Heart left ventricle (tissue), 16 donors: ENCODE measurements at places on chromosomes 2 and 18. TPM values are rescaled to one million over a fixed set of nuclear protein-coding genes. Genes with fewer than 3 reads are reported as not detected.
A peak's percentile ranks its signal among the peaks of the same experiment; 100 is the strongest.

The LRRTM4 gene
- total RNA-seq: 0.40 TPM

The FHOD3 gene
- 118 TPM for total RNA-seq

DNA sequence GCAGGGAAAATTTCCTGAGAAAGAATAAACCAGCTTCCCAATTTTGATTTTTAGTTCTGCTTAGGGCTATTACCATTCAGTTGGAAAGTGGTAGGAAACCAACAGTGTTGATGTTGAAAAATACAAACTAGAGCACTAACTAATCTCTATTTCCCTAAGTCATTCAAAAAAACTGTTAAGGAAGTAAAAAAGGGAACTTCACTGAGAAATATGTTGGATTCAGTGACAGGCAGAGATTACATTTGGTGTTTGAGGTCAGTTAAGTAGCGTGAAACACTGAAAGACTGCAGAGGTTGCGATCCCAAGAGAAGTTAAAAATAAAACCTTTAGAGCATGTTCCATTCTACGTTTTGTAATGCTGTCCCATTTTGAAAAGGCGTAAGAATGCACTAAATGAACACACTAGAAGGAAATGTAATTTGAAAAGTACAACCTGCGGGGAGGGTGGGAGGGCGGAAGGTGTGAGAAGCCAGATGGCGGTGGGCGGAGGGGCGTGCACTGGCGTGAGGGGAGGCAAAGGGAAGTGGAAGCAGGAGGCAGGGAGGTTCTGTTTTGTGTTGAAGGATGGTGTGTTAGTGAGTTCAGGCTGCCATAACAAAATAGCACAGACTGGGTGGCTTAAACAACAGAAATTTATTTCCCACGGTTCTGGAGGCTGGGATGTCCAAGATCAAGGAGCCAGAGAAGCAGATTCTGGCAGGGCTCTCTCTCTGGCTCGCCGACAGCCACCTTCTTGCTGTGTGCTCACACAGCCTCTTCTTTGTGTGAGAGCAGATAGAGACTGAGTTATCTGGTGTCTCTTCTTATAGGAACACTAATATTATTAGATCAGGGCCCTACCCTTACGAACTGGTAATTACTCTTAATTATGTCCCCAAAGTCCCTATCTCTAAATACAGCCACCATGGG, 94.3 kb upstream of the KCTD1 start:
- no peaks in the 10 kb centered on the region for H3K36me3 ChIP-seq
- no peaks in the 10 kb centered on the region for H3K27me3 ChIP-seq
- H3K4me1 ChIP-seq: peaks cover 18% of the 10 kb centered on the region
- no peak overlapping the region for H3K4me3 ChIP-seq

The TEX44 gene
- total RNA-seq: not detected

GRCh38 chr2:105328281-105329196, 996 bp downstream of the TGFBRAP1 start:
- no peaks in the 10 kb centered on the region for H3K27me3 ChIP-seq
- DNase-seq: peak; percentile 24
- H3K36me3 ChIP-seq: no peaks in the 10 kb centered on the region
- H3K27ac ChIP-seq: peak overlapping the region; percentile 61
- H3K4me3 ChIP-seq: peak overlapping the region; percentile 92
- peaks cover 25% of the 10 kb centered on the region for H3K4me1 ChIP-seq

DNA sequence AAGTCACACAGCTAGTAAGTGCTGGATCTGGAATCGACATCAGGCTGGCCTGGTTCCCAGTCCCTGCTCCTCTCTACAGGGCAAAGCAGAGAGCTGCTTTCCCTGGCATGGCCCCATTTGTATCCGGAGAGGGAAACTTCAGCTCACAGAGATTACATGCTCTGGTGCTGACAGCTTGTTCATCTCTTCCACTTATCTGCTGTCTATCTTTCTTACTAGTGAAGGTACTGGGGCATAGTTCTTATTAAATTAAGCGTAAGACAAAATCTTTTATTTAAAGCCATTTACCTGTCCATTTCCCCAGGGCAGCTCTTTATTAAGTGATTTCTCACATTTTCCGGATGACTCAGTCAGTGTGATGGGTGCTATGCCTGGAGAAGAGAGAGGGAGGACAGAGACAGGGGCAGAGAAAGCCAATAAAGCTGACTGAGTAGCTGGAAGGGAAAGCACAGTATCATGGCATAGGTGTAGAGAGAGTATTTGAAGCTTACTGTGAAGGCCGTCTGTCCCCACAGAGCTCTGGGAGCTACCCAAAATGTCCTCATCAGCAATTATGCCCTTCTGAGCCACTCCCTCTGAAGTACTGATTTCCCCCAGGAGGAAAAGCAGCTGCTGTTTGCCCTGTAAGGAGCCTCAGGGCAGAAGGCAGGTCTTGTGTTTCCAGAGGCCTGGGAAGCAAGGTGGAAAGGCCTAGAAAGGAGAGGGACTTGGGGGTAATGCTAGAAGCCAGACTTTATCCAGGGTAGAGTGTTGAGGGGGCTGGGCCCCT, 44.1 kb upstream of the EPAS1 start:
- peak overlapping the region; percentile 38 for H3K27ac ChIP-seq
- H3K4me1 ChIP-seq: peaks cover 41% of the 10 kb centered on the region
- no peaks in the 10 kb centered on the region for H3K27me3 ChIP-seq

- no peak overlapping the region for H3K4me3 ChIP-seq
- no peaks in the 10 kb centered on the region for H3K4me1 ChIP-seq
- no peak for DNase-seq
- no peak overlapping the region for H3K27ac ChIP-seq
- no peaks in the 10 kb centered on the region for H3K27me3 ChIP-seq
Measured at GRCh38 chr18:42412896-42413295, 457.9 kb downstream of the PIK3C3 start.

The GLS gene
- 31.6 TPM for total RNA-seq

DNA sequence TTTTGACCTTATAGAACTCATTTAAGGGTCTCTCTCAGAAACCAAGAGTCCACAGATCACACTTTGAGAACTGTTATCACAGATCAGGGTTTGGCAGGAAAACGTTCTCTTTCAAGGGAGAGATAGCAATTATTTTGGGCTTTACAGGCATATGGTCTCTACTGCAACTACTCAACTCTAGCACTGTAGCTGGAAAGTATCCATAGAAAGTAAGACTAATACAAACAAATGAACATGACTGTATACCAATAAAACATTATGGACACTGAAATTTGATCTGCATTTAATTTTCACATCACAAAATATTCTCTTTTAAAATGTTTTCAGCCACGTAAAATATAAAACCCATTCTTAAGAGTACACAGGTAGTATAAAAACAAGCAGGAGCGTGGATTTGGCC, 100.5 kb downstream of the TRIP12 start:
- H3K36me3 ChIP-seq: no peaks in the 10 kb centered on the region
- H3K27me3 ChIP-seq: no peaks in the 10 kb centered on the region
- no peak overlapping the region for H3K4me3 ChIP-seq
- DNase-seq: no peak
- no peak overlapping the region for H3K27ac ChIP-seq
- no peaks in the 10 kb centered on the region for H3K4me1 ChIP-seq

DNA sequence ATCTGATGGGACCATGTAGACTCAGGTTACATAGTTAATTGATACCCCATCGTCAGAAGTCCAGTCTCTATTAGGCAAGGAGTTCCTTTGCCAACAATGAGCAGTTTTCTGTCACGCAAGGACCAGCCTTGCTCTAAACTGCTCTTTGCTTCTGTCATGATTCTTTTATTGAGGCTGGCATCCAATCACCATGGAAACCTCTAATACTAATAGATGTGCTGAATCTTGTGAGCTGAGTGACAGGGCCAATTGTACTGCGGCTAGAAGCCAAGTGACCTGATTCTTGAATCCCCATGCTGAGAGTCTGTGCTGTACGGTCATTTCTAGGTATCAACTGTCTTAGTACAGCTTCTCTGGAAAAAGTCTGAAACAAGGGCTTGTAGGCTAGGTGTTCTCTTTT, 395.6 kb downstream of the RND3 start:
- no peak overlapping the region for H3K4me3 ChIP-seq
- DNase-seq: no peak
- no peaks in the 10 kb centered on the region for H3K4me1 ChIP-seq
- no peak overlapping the region for H3K27ac ChIP-seq

DNA sequence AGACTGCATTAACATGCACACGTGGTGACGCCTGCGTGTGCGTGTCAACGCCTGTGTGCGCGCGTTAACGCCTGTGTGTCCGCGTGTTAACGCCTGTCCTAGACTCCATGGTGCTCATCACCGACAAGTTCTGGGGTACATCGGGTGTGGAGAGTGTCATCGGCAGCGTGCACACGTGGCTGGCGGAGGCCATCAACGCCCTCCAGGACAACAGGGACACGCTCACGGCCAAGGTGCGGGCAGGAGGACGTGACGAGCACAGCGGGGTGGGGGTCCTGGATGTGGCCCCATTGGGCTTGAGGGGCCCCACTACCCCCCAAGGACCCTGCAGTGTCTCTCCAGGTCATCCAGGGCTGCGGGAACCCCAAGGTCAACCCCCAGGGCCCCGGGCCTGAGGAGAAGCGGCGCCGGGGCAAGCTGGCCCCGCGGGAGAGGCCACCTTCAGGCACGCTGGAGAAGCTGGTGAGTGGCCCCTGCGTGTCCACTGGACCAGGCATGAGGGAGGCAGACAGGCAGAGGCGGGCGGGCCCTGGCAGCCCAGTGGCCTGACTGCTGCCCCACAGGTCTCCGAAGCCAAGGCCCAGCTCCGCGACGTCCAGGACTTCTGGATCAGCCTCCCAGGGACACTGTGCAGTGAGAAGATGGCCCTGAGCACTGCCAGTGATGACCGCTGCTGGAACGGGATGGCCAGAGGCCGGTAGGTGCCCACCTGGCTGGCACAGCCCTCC, 29.2 kb downstream of the GPC1 start:
- peaks cover 11% of the 10 kb centered on the region for H3K4me1 ChIP-seq
- DNase-seq: peak; percentile 62
- no peak overlapping the region for H3K4me3 ChIP-seq
- no peaks in the 10 kb centered on the region for H3K36me3 ChIP-seq
- H3K27ac ChIP-seq: no peak overlapping the region

DNA sequence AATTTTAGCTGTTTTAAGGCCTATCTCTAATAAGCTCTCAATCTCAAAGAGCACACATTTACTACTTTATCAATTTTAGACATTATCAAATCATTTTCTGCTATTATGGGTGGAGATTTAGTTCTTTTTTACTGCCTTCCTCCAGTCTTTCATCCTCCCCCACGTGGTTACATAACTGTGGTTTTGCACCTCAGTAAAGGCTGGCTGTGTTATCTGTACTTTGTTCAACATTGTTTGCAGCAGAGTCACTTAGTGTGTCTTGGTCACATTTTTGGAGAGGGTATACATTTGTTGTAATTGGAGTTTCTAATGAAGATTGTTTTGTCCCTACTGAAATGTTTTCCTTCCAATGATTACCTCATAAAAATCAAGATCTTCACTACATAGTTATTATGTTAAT, 549.6 kb upstream of the CELF4 start:
- DNase-seq: no peak
- no peak overlapping the region for H3K4me3 ChIP-seq
- H3K27me3 ChIP-seq: no peaks in the 10 kb centered on the region
- no peak overlapping the region for H3K27ac ChIP-seq
- H3K36me3 ChIP-seq: no peaks in the 10 kb centered on the region

The MYO1B gene
- 10.8 TPM for total RNA-seq

- no peak overlapping the region for H3K27ac ChIP-seq
- H3K36me3 ChIP-seq: no peaks in the 10 kb centered on the region
- no peak for DNase-seq
- H3K4me1 ChIP-seq: no peaks in the 10 kb centered on the region
- H3K4me3 ChIP-seq: no peak overlapping the region
Measured at GRCh38 chr2:8090748-8091700, 590.8 kb upstream of the ID2 start.

DNA sequence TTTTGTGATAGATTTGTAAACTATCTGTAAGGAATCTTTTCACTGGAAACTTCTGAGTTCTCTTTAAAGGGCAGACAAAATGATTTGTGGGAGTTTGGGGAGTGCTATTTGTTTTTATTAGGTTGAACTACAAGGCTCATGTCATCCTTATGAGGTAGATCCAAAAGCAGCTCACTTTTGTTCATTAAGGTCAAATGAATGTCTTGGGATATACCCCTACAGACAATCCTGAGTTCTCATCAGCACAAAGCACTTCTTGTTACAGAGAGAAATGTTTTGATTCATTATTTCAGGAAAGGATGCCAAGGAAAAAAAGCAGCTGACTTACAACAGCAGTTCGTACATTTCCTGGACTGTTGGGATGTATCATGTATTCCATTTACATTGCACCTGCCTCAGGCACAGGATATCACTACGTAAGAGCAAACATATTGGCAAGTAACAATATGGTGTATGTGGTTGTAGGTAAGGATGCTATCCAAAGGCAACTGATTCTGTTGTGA, 68.9 kb downstream of the DCC start:
- no peaks in the 10 kb centered on the region for H3K4me1 ChIP-seq
- no peaks in the 10 kb centered on the region for H3K27me3 ChIP-seq
- no peaks in the 10 kb centered on the region for H3K36me3 ChIP-seq
- no peak overlapping the region for H3K4me3 ChIP-seq
- no peak for DNase-seq
- H3K27ac ChIP-seq: no peak overlapping the region

GRCh38 chr2:108587621-108588020, 53.4 kb downstream of the LIMS1 start:
- H3K27me3 ChIP-seq: no peaks in the 10 kb centered on the region
- H3K4me3 ChIP-seq: no peak overlapping the region
- peak; percentile 50 for DNase-seq
- H3K27ac ChIP-seq: peak overlapping the region; percentile 94

- no peaks in the 10 kb centered on the region for H3K27me3 ChIP-seq
- no peak for DNase-seq
- no peak overlapping the region for H3K4me3 ChIP-seq
Measured at GRCh38 chr2:219944866-219945265, 317.4 kb downstream of the SLC4A3 start.

The ASB18 gene
- total RNA-seq: 4.3 TPM

- no peaks in the 10 kb centered on the region for H3K27me3 ChIP-seq
- no peak overlapping the region for H3K27ac ChIP-seq
- H3K4me3 ChIP-seq: no peak overlapping the region
- no peaks in the 10 kb centered on the region for H3K36me3 ChIP-seq
- DNase-seq: no peak
Measured at GRCh38 chr2:152562198-152562884, 154.9 kb downstream of the PRPF40A start.

- H3K4me3 ChIP-seq: no peak overlapping the region
- peaks cover under 1% of the 10 kb centered on the region for H3K4me1 ChIP-seq
- DNase-seq: no peak
- peaks cover 71% of the 10 kb centered on the region for H3K27me3 ChIP-seq
- H3K36me3 ChIP-seq: no peaks in the 10 kb centered on the region
Measured at GRCh38 chr2:44922776-44923175, 18.7 kb upstream of the SIX3 start.

DNA sequence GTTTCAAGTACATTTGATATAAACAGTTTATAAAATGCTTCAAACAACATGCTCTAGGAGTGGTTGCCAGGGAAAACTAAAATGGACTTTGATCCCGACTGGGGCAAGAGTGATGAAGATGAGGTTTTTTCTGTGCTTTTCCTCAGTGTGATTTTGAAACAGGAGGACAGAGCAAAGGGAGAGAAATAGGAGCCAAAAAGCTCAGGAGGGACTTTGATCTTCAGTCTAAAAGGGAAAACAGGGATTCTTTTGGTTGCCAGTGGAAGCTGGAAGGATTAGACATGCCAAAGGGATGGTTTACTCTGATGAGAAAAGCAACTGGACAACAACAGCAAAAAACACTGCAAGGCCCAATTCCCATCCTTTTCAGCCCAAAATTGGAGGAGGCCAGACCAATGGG, 95.5 kb downstream of the LTBP1 start:
- H3K4me1 ChIP-seq: no peaks in the 10 kb centered on the region
- no peak overlapping the region for H3K4me3 ChIP-seq
- H3K36me3 ChIP-seq: no peaks in the 10 kb centered on the region
- no peak for DNase-seq

The SULT1C2 gene
- 0.16 TPM for total RNA-seq
